A549 treated with CpdA at 1 μM for 4 hours (cell line): ENCODE measurements at places on chromosomes 5 and 9. TPM values are rescaled to one million over a fixed set of nuclear protein-coding genes. Genes with fewer than 3 reads are reported as not detected.

The AGTPBP1 gene
- total RNA-seq, result 6.3 to 9.1 TPM (median 7.5 TPM) in 5 replicates

The PHF24 gene
- total RNA-seq, result 0.06 to 0.26 TPM (median 0.16 TPM) in 5 replicates

The ZNF300 gene
- total RNA-seq, result 2.3 to 3.1 TPM (median 2.6 TPM) in 5 replicates

The ACSL6 gene
- total RNA-seq, result 0.06 to 0.24 TPM (median 0.17 TPM) in 4 of 5 replicates, not detected in the other

The FOXD4 gene
- 0.29 to 0.59 TPM (median 0.53 TPM) in 5 replicates for total RNA-seq

The BARX1 gene
- 7.1 to 12.5 TPM (median 11.0 TPM) in 5 replicates for total RNA-seq

The FAM78A gene
- 0.23 to 1.1 TPM (median 0.52 TPM) in 5 replicates for total RNA-seq

The PCDHGA10 gene
- total RNA-seq, result 0.01 TPM in 1 of 5 replicates, not detected in the others

The CEP78 gene
- 17.6 to 22.3 TPM (median 18.7 TPM) in 5 replicates for total RNA-seq

The GFPT2 gene
- total RNA-seq, result 44.2 to 56.0 TPM (median 51.8 TPM) in 5 replicates

The EDIL3 gene
- total RNA-seq, result 0.15 to 0.31 TPM (median 0.18 TPM) in 5 replicates

The GLRX gene
- 47.3 to 86.3 TPM (median 54.5 TPM) in 5 replicates for total RNA-seq

The CD14 gene
- total RNA-seq, result 3.6 to 5.6 TPM (median 4.4 TPM) in 5 replicates

The OR1J2 gene
- total RNA-seq, result 0.06 to 0.15 TPM in 2 of 5 replicates, not detected in the others

The CNTFR gene
- total RNA-seq, result 0.08 to 0.19 TPM (median 0.10 TPM) in 5 replicates

The PPP1R2B gene
- 0.07 to 0.19 TPM (median 0.10 TPM) in 4 of 5 replicates, not detected in the other for total RNA-seq

The ADAMTSL2 gene
- total RNA-seq, result not detected in 5 replicates

The PTGS1 gene
- 0.82 to 1.5 TPM (median 1.2 TPM) in 5 replicates for total RNA-seq

The SKP1 gene
- total RNA-seq, result 621 to 779 TPM (median 638 TPM) in 5 replicates

The DOCK8 gene
- total RNA-seq, result 0.27 to 0.52 TPM (median 0.36 TPM) in 5 replicates

The TMEM174 gene
- total RNA-seq, result not detected in 5 replicates
